ENCODE measurements at places on chromosomes 16 and 17.

- DNase-seq: no peak
Measured at GRCh38 chr16:75263963-75264445, 12.6 kb upstream of the BCAR1 start.

GRCh38 chr17:16649585-16649984 lies 4.1 kb downstream of the ZNF624 start:
- no peak for DNase-seq

- DNase-seq: no peak
Measured at GRCh38 chr17:81129711-81130367, 35.5 kb upstream of the PVALEF start.

- DNase-seq: no peak
Measured at GRCh38 chr17:30414486-30414885, 35.8 kb downstream of the CPD start.

GRCh38 chr16:62832214-62832613 lies 796.0 kb upstream of the CDH8 start:
- no peak for DNase-seq

GRCh38 chr16:22977294-22977697 lies 163.3 kb downstream of the HS3ST2 start:
- no peak for DNase-seq

DNA sequence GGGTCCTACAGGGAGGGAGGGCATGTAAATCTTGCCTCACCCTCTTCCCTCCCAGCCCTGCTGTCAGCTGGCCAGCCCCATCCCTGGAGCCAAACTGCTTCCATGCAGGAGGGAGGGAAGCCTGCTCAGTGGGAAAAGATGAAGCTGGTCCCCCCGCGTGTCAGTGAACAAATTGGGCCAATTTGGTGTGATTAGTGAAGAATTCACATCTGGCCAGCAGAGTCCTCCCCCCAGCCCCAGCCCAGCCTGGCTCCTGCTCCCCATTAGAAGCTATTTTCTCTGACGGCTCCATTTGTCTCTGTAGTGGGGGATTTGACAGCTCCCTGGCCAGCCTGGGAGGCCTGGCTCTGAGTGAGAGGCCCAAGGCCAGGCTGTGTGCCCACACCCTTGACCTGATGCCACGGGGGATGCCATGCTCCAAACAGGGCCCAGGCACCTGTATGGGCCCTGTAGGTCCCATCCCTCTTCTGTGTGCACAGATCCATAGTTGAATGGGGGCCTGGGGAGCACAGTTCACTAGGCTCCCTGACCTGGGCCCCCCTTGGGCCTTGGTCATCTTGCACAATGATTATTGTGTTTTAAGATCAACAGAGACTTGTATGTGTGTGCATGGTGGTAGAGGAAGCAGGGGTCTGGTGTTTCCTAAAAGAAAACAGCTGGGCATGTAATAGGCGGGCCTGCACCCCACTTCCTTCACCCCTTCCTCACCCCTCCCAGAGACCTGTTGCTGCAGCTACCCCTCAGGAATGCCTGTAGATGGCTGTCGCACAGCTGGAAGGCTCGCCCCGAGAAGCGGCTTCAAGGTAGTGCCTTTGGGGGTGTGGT lies 50.7 kb upstream of the TAC4 start:
- DNase-seq: no peak

- DNase-seq: no peak
Measured at GRCh38 chr17:50953831-50954601, 87.9 kb upstream of the TOB1 start.

DNA sequence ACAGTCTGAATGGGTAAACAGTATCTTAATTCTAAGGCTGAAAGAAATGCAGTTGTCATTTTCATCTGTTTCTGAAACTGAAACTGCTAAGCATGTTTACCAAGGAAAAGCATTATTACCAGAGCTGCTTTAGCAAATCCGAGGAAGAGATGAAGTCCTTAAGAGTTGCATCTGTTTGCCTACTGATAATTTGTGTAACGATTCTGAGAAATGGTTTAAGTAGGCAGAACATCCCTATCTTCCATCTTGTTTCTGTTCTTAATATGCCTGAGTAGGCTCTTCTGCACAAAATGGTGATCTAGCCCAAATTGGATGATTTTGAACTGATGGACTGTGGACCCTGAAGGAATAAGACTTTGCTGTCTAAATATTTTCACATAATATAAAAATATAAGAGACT lies 34.9 kb downstream of the NUP93 start:
- DNase-seq: no peak

- DNase-seq: no peak
Measured at GRCh38 chr17:258906-259305, 77.5 kb upstream of the DOC2B start.

DNA sequence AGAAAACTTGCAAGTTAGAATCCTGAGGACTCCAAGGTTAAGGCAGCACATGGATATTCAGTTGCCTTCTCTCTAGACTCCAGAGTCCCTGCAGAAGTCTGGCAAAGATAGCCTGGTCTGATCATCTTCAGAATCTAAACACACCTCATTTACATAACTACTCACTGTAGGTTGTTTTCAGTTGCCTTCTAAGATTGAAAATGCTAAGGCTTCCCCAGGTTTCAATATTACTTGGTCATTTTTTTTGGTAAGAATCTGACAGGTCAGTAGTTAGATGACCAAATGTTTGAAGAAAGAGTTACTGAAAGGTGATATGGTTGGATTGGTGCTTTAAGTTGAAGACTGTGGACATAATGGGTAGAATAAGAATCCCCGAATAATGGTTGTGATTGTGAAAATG lies 205.4 kb upstream of the KCNJ16 start:
- DNase-seq: no peak

GRCh38 chr17:43464046-43464445 lies 19.7 kb upstream of the DHX8 start:
- DNase-seq: no peak

- no peak for DNase-seq
Measured at GRCh38 chr16:66004699-66005098, 361.8 kb upstream of the CDH5 start.

GRCh38 chr16:80459966-80460365 lies 80.8 kb upstream of the DYNLRB2 start:
- no peak for DNase-seq

- DNase-seq: no peak
Measured at GRCh38 chr16:83609178-83609577, 198.6 kb upstream of the HSBP1 start.

DNA sequence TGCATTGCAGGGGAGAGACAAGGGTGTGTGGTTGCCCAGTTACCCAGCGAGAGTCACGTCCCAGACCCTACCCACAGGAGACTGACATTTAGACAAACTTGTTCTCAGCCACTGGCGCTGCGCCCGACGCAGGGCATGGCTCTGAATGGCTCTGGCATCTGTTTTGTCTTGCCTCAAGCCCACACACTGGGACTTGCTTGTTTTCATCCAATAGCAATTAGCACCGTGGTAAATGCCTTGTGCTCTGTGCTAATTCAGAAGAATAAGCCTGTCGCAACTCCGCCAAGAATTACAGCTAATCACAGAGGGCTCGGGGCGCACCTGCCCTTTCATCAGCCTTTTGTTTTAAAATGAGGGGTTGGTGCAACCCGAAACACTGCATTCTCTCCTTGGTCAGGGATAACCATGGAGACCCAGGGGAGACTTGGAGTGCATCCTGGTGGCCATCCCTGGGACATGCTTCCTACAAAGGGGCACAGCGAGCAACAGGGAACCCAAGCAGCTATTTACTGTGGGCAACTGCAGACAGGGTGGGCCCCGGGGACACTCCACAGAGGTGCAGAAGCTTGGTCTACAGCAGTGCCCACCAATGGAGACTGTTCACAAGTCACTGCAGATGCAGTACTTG lies 220.6 kb upstream of the ZFHX3 start:
- peak; percentile 1 for DNase-seq

DNA sequence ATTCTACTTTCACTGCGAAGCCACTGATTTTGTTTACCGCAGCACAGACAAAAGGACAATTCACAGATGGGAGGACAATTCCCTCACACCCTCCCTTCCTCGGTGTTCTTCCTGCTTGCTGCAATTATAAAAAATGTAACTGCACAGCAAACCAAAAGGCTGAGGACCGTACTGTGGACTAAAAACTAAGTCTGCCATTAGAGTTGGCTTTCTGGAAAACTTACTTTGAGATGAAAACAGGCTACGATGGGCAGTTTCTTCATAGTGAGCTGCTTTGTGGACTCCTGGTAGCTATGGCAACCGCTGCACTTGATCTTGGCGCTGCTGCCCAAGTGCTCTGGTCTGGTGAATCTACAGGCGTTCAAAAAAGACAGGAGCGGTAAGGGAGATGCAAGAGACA lies 35.2 kb downstream of the USP22 start:
- DNase-seq: no peak

Data from caudate nucleus (tissue), 63 donors.